Activated CD8-positive, alpha-beta memory T cell treated with anti-CD3 and anti-CD28 coated beads for 48 hours (primary cell): ENCODE measurements at places on chromosomes 7 and 10.

DNA sequence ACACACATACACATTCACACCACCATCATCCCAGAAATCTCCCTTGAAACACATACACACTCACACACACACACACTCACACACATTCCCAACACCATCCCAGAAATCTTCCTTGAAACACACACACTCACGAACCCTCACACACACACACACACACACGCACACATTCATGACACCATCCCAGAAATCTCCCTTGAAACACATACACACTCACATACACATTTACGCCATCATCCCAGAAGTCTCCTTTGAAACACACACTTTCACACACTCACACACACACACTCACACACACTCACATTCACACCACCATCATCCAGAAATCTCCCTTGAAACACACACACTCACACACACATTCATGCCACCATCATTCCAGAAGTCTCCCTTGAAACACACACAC, 360 bp upstream of the OPN4 start:
- DNase-seq = no peak

DNA sequence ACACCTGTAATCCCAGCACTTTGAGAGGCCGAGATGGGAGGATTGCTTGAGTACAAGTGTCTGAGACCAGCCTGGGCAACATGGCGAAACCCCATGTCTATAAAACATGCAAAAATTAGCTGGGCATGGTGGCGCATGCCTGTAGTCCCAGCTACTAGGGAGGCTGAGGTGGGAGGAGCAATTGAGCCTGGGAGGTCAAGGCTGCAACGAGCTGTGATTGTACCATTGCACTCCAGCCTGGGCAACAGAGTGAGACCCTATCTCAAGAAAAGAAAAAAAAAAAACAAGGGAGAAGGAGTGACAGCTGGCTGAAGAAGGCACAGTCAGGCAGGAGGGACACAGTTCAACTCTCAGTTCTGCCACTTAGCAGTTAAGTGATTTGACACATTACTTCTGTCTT, 26.4 kb upstream of the ZCCHC24 start:
- no peak for DNase-seq

DNA sequence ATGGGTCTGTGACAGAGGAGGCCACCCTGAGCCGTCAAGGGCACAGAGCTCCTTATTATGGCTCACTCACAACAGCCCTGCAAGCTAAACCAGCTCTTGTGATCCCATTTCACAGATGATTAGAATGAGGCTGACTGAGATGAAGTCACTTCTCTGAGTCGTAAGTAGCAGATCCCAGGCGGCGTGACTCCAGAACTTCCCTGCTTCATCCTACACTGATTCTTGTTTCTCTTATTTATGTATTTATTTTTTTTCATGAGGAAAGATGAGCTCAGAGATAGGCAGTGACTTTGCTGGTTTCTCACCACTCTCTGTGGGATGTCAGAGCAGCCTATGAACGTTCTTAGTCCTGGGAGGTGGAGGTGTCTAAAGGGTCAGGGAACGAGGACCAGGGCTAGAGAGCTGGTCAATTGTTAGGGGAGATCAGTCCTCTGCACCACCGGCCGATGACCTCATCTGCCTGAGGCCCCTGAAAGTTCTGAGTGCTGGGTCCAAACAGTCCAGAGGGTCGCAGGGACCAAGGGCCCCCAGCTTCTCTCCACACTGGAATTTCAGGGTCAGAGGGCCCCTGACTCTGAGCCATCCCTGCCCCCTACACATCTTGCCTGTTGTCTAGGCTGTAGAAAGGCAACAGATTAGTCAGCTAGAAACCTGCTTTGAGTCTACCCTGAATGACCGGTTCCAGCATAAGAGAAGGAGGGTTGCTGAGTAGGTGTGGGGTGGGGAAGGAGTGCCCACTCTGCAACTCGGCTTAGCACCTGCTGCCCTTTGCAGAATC, 17.9 kb downstream of the CLRN3 start:
- no peak for DNase-seq

DNA sequence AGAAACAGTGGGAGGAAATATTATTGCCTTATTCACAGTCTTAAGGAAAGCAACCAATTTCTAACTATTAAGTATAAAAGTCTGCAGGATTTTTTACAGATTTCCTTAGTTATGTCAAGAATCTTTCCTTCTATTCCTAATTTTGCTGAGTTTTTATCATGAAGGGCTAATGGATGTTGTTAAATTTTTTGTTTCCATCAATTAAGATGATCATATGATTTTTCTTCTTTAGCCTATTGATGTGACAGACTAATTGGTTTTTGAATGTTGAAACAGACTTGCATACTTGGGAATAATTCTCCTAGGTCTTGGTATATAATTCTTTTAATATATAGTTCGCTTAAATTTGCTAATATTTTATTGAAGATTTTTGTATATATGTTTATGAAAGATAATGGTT, 569.1 kb upstream of the KCND2 start:
- DNase-seq = no peak

- DNase-seq = no peak
These were observed 9.8 kb upstream of the PAX2 start for GRCh38 chr10:100735337-100736143.
